ENCODE measurements at places on chromosomes 2 and 18. TPM values are rescaled to one million over a fixed set of nuclear protein-coding genes. Genes with fewer than 3 reads are reported as not detected.

GRCh38 chr2:190809139-190809764 is 71.4 kb upstream of the GLS start:
- no peak for DNase-seq

- DNase-seq, result no peak
Measured at GRCh38 chr2:45637440-45637839, 14.0 kb upstream of the PRKCE start.

GRCh38 chr2:159892990-159893810 is 95.2 kb upstream of the CD302 start:
- DNase-seq, result no peak

DNA sequence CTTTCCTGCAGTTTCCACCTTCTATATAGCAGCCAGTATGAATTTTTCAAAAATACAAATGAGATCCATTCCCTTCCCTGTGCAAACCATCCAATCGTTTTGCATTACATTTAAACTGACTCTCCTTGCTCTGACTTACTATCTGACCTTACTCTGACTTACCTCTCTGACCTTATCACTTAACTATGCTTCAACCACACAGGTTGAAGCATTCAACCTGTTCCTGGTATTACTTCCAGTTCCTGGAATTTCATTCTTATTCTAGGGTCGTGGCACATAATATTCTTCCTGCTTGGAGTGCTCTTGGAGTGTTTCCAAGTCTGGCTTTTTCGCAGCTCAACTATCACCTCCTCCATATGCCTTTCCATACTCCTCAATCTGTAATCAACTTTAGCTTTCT is 850.6 kb upstream of the CHAC2 start:
- DNase-seq, result no peak

DNA sequence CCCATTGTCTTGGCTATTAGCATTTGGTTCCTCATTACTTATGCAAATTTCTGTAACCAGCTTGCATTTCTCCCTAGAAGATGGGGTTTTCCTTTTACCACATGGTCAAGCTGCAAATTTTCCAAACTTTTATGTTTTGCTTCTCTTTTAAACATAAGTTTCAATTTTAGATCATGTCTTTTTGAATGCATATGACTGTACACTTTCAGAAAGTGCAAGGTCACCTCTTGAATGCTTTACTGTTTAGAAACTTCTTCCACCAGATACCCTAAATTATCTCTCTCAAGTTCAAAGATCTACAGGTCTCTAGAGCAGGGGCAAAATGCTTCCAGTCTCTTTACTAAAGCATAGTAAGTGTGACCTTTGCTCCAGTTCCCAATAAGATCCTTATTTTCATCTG is 837.6 kb upstream of the NXPH2 start:
- no peak for DNase-seq

GRCh38 chr2:696999-697627 is 19.9 kb upstream of the TMEM18 start:
- DNase-seq, result no peak

GRCh38 chr18:60980422-60981005 is 352.7 kb upstream of the CDH20 start:
- DNase-seq, result no peak

POTEJ gene
- not detected for polyA plus RNA-seq

APCDD1 gene
- polyA plus RNA-seq, result 36.8 TPM

SPHKAP gene
- polyA plus RNA-seq, result 9.9 TPM

All from brain (organoid and tissue), 16 donors.